Right lobe of liver (tissue), 6 donors: ENCODE measurements at places on chromosomes 6 and 20. TPM values are rescaled to one million over a fixed set of nuclear protein-coding genes. Genes with fewer than 3 reads are reported as not detected.

DNA sequence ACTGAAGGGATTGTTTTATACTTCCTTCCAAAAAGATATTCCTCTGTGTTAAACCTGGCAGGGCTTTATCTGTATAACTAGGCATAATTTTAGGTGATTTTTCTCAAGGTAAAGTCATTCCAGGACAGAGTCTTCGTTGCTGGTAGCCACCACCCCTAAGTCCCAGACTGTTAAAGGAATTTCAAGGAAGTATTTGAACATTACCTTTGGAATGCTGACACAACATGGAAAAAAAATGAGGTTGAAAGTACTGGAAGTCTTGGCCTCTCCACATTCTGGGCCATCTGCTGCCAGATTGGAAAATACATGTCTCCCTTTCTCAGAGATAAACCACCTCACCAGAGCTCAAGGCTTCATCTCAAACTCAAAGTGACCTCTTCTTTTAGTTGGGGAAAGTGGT is 27.0 kb upstream of the ETV7 start:
- H3K36me3 ChIP-seq: no peaks in the 10 kb centered on the region
- H3K27ac ChIP-seq: no peak overlapping the region
- H3K4me1 ChIP-seq: peaks cover 13% of the 10 kb centered on the region
- no peak for DNase-seq

- H3K27ac ChIP-seq: peak overlapping the region; percentile 70
- H3K4me1 ChIP-seq: peaks cover 14% of the 10 kb centered on the region
- peak; percentile 73 for DNase-seq
- no peaks in the 10 kb centered on the region for H3K27me3 ChIP-seq
- no peaks in the 10 kb centered on the region for H3K36me3 ChIP-seq
- H3K4me3 ChIP-seq: peak overlapping the region; percentile 67
Measured at GRCh38 chr6:34236131-34236442, 586 bp upstream of the HMGA1 start.

GRCh38 chr6:151236668-151237401 is 2.9 kb upstream of the AKAP12 start:
- H3K4me1 ChIP-seq: peaks cover 11% of the 10 kb centered on the region
- H3K4me3 ChIP-seq: no peak overlapping the region
- DNase-seq: no peak

DNA sequence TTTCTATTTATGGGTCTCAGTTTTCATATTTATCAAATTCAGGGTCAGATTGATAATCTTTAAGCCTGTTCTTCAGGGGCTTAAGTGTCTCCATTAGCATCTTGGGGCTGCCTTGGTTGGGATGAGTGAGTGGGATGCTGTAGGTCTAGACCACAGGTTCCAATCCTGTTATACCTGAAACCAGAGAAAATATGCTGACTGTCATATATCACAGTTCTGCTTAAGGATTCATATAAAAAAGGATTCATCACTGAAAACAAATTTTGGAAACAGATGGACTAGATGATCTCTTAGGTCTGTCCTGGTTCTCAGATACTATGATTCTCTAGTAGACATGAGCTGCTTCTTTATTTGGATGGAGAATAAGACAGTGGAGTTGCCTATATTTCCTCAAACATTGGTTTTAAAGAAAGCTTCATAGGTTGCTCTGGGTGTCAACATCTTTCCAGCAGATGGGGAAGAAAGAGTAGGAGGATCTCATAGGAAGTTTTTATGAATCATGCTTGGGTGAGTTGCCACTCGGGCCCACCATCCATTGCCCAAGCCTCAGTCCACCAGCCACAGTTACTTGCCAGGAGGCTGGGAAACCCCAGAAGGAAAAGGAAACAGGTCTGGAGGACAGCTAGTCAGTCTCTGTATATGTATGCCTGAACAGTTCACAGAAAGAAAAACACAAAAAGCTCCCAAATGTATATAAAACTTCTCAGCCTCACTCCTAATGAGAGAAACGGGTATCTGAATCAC is 42.9 kb upstream of the MAP7 start:
- H3K4me3 ChIP-seq: no peak overlapping the region
- H3K27me3 ChIP-seq: no peaks in the 10 kb centered on the region
- DNase-seq: no peak
- no peaks in the 10 kb centered on the region for H3K4me1 ChIP-seq
- no peak overlapping the region for H3K27ac ChIP-seq

DNA sequence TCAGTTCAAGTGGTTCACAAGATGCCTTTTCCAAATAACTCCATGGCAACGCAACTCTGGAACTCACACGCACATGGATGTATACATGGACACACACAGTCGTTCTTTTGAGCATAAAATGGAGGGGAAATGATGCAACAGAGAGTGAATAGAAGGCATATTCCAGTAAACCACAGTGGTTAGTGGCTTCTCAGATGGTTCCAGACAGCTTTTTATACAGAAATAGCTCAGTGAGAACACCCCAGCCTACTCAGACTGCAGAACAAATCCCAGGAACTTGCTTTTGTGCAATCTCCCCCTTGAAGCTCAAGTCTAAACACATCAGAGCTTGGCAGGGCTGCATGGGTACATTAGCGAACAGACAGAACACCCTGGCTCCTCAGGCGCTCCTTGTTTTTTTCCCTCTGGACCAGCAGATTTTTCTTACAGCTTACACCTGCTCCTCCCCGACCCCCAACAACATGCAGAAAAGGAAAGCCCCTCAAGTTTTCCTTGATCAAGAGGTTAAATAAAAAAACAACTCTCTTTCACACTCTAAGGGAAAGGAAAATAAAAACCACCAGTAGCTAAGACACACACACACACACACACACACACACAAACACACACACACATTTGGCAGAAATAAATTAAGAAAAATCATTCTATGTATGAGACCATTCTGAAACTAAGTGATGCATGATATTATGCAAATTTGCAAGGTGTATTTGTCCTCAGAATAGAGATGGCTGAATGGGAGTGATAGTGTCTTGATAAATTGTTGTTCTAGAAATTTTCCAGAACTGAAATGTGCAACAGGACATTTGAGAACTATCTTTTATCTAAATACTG is 51.2 kb upstream of the RANBP9 start:
- no peaks in the 10 kb centered on the region for H3K36me3 ChIP-seq
- no peak overlapping the region for H3K27ac ChIP-seq
- no peak overlapping the region for H3K4me3 ChIP-seq
- H3K27me3 ChIP-seq: no peaks in the 10 kb centered on the region

GRCh38 chr6:26367114-26367513 is 2.1 kb downstream of the BTN3A2 start:
- no peak overlapping the region for H3K4me3 ChIP-seq
- H3K27ac ChIP-seq: no peak overlapping the region
- H3K36me3 ChIP-seq: peaks cover 15% of the 10 kb centered on the region
- no peaks in the 10 kb centered on the region for H3K27me3 ChIP-seq
- DNase-seq: no peak

- no peak overlapping the region for H3K4me3 ChIP-seq
- no peaks in the 10 kb centered on the region for H3K36me3 ChIP-seq
- H3K27ac ChIP-seq: no peak overlapping the region
- no peaks in the 10 kb centered on the region for H3K4me1 ChIP-seq
- no peak for DNase-seq
Measured at GRCh38 chr6:101486124-101486523, 92.6 kb downstream of the GRIK2 start.

DNA sequence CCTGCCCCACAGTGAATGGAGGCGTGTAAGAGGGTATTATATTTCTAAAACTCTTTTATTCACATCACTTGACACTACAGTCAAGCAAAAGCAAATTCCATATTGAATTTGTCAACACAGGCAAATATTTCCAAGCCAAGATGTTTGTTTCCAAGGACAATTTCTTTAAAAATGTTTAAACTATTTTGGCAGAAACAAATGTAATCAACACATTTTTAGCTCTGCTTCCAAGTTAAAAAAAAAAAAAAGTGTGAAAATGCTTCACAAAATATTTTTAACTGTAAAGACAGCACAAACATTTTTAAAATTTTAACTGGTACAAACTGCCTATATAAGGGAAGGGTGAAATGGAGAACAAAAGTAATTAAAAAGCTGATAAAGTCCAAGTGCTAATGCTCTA is 44.9 kb upstream of the DST start:
- DNase-seq: no peak
- no peaks in the 10 kb centered on the region for H3K36me3 ChIP-seq
- H3K4me3 ChIP-seq: no peak overlapping the region
- H3K4me1 ChIP-seq: no peaks in the 10 kb centered on the region
- no peaks in the 10 kb centered on the region for H3K27me3 ChIP-seq
- H3K27ac ChIP-seq: no peak overlapping the region

GRCh38 chr6:45643126-45643525 is 265.4 kb upstream of the SUPT3H start:
- no peak for DNase-seq
- no peaks in the 10 kb centered on the region for H3K27me3 ChIP-seq
- no peaks in the 10 kb centered on the region for H3K4me1 ChIP-seq

DNA sequence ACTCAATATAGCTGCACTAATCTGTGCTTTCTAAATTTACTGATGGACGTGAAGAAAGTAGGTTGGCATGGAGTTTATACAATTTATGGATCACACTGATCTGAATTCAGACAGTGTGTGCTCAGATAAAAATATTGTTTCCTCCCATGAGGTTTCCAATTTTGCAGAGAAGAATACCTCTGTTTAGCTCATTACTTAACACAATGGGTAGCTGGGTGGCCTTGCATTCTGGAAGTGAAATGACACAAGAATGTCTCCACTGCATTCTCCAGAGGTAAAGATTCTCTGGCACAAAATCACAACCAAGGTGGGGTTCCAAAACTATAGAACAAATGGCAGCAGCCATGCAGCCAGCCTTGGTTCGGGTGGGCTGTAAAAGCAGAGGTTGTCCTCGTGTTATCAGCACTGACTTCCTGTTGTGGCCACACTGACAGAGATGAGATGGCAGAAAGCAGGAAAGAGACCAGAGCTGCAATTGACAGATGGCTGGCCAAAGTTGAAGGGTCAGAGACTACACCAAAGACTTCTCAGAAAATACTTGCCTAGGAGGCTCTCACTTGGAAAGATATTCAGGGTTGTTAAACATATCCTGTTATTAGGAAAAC is 50.2 kb downstream of the HDAC2 start:
- H3K36me3 ChIP-seq: no peaks in the 10 kb centered on the region
- no peak overlapping the region for H3K4me3 ChIP-seq
- no peak for DNase-seq
- H3K27me3 ChIP-seq: no peaks in the 10 kb centered on the region

DNA sequence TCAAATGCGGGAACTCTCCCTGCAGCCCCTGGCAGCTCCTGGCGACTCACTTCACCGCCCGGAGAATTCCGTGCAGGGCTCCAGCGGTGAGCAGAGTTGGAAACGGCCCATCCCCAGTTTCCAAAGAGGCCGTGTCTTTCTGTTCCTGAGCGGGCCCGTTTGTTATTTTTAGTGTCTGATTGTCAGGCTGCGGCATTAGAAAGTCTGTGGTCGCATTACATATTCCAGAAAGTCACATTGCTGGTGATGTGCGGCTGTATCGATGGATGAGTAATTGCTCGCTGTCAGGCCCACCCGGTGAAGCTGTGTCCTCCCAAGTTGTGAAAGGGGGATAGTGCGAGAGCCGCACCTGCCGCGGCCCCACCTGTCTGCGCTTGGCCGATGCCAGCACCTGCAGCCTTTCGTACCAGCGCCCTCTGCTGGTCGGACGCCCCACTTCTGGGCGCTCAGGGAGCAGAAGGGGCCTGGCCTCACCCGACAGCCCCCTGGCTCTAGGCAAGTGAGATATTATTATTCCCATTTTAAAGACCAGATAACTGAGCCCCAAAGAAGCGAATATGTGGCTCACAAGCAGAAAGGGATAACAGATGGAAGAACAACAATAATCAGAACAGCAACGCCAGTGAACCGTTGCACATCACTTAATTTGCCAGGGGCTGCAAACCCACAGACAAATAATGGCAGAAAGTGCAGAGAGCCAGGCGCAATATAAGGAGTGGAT is 244.9 kb downstream of the TSHZ2 start:
- peak; percentile 84 for DNase-seq
- no peak overlapping the region for H3K4me3 ChIP-seq
- H3K4me1 ChIP-seq: no peaks in the 10 kb centered on the region
- H3K27ac ChIP-seq: peak overlapping the region; percentile 15
- H3K27me3 ChIP-seq: no peaks in the 10 kb centered on the region
- no peaks in the 10 kb centered on the region for H3K36me3 ChIP-seq

DNA sequence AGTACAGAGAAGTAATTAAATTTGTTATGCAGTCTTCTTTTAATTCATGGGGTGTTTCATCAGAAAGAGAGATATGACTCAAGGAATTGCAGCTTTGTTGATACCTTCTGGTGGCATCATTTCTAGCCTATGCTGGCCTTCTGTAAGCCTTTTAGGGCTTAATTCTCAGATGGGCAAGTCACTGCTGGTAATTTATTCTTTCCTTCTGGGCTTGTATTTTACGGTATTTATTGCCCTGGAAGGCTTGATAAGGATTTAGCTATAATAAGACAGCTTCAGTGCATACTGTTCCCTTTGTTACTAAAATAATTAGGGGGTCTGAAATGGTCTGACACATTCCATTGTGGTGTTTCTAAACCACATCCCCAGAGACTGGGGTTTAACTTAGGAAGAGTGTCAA is 57.9 kb upstream of the EMILIN3 start:
- H3K27ac ChIP-seq: no peak overlapping the region

GRCh38 chr6:51141080-51141479 is 322.4 kb downstream of the TFAP2B start:
- H3K4me3 ChIP-seq: no peak overlapping the region
- DNase-seq: no peak
- no peaks in the 10 kb centered on the region for H3K27me3 ChIP-seq
- H3K27ac ChIP-seq: no peak overlapping the region

DNA sequence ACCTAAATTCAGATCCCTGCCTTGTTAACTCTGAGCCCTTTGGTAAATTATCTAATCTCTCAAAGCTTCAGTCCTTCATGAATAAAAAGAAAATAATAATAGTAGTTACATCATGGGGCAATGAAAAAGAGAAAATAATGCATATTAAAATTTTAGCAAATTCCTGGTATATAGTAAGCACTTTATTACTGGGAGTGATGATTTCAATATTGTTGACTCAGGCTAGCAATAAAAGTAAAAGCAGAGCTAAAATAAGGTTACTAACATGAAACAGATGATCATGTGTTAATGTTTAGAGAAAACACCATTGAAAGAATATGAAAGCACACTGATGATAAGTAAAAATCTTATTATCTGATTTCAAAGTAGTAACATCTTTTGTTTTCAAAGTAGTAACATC is 13.6 kb downstream of the GINS1 start:
- H3K4me1 ChIP-seq: no peaks in the 10 kb centered on the region
- no peak for DNase-seq
- no peaks in the 10 kb centered on the region for H3K36me3 ChIP-seq

The ENPP5 gene
- 0.31 TPM for total RNA-seq

The MYMX gene
- total RNA-seq: not detected

The GRM4 gene
- total RNA-seq: not detected

The PPP1R14C gene
- not detected for total RNA-seq

The UBE2V1 gene
- 48.6 TPM for total RNA-seq

The TBXT gene
- not detected for total RNA-seq

The FAM83B gene
- total RNA-seq: 0.17 TPM

The CYP24A1 gene
- not detected for total RNA-seq

The HM13 gene
- total RNA-seq: 141 TPM

The WFDC12 gene
- total RNA-seq: not detected

The NRN1 gene
- 3.4 TPM for total RNA-seq

The CD164 gene
- 173 TPM for total RNA-seq

The TUBB1 gene
- total RNA-seq: 0.62 TPM

The DLK2 gene
- not detected for total RNA-seq
